ENCODE measurements at places on chromosomes 3 and 15.

DNA sequence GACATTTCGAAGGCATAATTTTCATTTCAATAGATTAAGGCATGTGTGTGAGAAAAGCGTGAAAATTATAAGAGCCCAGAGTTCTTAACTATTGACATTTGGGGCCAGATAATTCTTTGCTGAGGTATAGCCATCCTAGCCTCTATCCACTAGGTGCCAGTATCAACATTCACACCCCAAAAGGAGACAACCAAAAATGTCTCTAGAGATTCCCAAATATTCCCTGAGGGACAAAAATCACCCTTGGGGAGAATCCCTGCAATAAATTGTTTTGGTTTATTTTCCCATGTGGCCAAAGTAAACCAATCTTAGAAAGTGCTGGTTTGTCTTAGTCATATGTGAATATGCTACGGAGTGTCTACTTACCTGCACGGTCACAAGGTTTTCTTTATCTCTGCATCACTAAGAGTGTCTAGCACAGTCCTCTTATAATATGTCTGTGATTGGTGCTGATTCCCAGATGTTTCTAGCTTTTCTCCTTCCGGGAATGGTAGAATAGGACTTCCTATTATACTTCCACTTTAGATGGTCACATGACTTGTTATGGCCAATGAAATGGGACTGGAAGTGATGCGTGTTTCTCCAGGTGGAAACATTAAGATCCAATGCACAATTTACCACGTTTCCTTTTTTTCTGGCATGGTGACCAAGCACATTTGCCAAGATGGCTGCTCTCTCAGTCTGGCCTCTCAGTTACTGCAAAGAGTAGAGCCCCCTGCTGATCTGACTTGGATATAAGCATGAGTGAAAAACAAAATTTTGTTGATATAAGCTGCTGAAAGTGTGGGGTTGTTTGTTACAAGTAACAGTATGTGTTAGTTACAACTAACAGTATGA, 8.0 kb upstream of the KBTBD8 start:
- no peak for DNase-seq

- no peak for DNase-seq
These were observed 297.3 kb upstream of the PROK2 start for GRCh38 chr3:72082186-72082715.

GRCh38 chr3:52143156-52143555, 11.1 kb downstream of the POC1A start:
- no peak for DNase-seq

DNA sequence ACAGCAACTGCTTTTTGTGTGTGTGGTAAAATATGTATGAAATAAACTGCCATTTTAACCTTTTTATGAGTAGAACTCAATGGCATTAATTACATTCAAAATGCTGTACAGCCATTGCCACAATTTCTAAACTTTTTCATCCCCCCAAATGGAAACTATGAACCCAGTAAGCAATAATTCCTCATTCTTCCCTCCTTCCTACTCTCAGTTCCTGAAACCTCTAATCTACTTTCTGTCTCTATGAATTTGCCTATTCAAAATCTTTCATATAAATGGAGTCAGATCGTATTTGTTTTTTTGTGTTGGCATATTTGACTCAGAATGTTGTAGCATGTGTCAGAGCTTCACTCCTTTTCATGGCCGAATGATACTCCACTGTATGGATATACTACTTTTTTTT, 5.3 kb upstream of the BLM start:
- DNase-seq, result no peak

DNA sequence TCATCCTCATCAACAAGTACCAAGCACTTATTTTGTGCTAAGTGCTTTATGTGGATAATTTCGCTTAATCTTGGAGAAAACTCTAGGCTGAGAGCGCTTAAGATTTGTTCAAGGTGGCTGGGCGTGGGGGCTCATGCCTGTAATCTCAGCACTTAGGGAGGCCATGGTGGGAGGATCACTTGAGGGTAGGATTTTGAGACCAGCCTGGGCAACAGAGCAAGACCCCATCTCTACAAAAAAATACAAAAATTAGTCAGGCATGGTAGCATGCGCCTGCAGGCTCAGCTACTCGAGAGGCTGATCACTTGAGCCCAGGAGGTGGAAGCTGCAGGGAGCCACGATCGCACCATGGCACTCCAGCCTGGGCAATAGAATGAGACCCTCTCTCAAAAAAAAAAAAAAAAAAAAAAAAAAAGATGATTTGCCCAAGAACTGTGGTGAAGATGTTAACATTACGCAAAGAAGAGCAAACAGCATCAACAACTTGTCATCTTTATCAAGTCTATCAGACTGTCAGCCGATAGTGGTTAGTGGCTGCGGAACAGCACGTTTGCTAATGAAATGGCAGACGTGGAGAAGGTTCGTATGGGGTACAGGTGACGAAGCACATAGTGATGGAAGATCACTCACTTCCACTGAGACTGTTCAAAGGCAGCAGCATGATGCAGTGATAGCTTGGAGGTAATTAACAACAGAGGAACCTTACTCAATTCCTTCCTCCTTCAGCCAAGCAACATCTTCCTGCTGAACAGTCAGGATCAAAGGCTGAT, 27.7 kb downstream of the NRROS start:
- no peak for DNase-seq

DNA sequence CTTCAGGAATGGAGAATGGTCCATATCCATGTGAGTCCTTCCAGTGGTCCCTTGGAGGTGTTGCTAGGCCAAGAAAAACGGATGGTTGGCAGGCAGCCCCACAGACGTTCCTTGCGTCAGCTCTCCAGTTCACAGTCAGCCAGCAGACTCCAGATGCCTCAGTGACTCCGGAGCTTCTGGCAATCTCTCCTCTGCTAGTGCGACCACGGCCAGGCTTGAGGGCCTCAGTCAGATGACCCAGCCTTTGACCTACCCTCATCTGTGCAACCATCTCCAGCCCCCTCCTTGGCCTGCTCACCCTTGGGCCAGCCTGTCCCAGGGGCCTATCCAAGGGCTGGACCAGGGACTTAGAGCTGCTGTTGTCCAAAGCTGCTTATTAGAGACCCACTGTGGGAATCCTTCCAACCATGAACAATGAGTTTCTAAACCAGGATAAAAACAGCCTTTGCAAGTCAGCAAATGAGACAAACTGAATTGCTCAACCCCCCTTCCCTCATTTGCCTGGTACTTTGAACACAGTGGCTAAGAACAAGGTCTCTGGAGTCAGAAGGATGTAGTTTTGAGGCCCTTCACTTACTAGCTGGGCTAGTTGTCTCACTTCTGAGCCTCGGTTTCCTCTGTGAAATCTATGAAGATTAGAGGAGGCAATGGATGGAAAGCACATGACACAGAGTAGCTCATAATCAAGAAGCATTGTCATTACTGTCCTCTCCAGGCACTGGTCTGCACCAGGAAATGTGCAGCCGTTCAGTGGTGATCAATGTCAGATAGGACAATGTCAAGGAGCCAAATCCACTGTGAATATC, 44.8 kb downstream of the ANP32A start:
- DNase-seq, result no peak

- DNase-seq, result no peak
These were observed 102.7 kb upstream of the UMPS start for GRCh38 chr3:124627501-124627908.

DNA sequence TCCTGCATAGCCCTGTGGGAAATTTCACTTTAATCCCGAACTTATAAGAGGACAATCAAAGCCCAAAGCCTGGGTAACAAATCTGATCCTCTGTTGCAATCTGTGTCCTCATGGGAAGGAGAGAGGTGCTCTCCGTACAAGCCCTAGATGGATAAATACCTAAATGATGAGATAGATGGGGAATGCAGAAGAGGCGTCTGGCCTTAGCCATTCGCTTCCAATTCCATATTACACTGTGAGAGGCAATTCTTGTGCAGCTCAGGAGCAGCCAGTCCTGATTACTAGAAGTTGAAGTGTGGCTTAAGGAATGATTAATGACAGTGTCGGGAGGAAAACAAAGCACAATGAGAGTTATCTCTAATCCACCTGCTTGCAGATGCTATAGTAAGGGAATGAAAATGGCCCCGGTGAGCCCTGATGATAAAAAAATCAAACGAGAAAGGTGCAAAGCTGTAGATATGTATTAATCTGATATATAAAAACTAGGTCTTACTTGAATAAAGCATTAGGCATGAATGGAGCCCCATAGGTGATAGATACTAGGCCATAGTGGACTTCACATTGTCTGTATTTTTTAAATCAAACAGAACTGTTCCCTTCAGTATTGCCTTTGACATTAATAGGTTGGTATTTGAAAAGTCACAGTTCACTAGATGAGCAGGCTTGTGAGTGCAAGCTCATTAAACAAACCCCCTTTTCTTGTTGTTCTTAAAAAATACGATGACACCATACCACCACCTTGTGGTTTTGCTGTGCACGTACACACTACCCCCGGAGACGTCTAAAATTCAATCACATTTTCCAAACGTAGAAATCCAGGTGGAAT, 54.2 kb upstream of the TMCO5A start:
- peak; percentile 31 for DNase-seq

- no peak for DNase-seq
These were observed 38.0 kb upstream of the GBE1 start for GRCh38 chr3:81799403-81799802.

GRCh38 chr3:110420158-110420641, 651.4 kb upstream of the NECTIN3 start:
- no peak for DNase-seq

- DNase-seq, result no peak
These were observed 25.4 kb downstream of the CYP19A1 start for GRCh38 chr15:51313074-51313393.

Data from HEK293T (cell line).